ENCODE measurements at places on chromosomes 1 and 21.

DNA sequence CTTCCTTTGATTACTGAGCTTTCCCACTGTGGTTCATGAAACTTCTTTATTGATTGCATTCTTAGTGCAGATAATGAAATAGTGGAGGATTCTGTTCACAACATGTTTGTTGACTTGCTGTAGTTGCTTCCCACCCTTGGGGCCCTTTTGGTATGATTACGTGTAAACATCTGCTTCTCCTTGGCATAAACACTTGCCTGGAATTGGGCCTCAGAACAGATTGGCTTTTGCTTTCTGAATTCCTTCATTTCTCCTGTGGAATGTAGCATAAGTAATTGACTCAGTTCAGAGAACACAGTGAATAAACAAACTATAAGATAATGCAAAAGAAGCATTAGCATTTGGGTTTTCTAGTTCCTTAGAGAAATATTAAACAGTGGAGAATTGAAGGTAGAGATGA lies 59.5 kb upstream of the LAMC2 start:
- no peak for DNase-seq

DNA sequence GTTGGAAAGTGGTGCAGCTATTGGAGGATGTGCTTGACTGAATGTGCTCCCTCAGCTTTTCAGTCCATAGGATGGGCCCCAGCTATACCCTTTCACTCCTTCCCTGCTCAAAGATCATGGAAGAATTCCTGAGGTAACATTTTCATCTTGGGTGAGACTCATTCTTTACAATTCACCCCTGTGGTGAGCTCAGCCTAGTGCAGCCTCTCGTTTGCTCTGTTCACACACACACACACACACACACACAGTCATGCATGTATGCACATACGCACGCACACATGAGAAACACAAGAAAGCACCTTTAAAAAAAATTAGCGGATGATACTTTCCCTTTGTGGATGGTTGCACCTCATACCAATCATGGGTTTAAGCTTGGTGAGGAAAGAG lies 25.8 kb downstream of the CCN1 start:
- DNase-seq = no peak

GRCh38 chr21:32193098-32193465 lies 85.8 kb downstream of the MIS18A start:
- no peak for DNase-seq

GRCh38 chr1:228299211-228299610 lies 91.4 kb downstream of the OBSCN start:
- no peak for DNase-seq

- no peak for DNase-seq
Observed at GRCh38 chr1:228149406-228150119, at the start of gene GJC2. Gene GJC2, plus strand, starts transcription at chr1:228149930. Its CDS starts 7,829 bp downstream, at chr1:228157759.

DNA sequence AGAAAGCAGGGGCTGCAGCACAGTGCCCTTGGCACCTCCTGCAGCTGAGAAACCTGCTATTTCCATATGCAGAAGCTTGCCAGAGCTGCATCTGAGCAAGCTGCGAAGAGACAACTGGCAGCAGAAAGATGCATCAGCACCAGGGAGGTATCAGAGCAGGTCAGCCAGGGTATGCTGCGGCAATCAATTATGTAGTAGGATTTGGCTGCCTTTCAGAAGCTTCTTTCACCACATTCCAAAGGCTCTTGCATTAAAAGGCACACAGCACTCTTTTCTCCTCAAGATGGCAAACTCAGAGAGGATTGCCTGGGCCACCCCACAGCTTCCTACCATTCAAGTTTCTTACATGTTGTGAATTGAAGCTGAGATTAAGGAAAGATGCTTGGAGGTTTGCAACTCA lies 47.6 kb upstream of the RAP1A start:
- DNase-seq = no peak

DNA sequence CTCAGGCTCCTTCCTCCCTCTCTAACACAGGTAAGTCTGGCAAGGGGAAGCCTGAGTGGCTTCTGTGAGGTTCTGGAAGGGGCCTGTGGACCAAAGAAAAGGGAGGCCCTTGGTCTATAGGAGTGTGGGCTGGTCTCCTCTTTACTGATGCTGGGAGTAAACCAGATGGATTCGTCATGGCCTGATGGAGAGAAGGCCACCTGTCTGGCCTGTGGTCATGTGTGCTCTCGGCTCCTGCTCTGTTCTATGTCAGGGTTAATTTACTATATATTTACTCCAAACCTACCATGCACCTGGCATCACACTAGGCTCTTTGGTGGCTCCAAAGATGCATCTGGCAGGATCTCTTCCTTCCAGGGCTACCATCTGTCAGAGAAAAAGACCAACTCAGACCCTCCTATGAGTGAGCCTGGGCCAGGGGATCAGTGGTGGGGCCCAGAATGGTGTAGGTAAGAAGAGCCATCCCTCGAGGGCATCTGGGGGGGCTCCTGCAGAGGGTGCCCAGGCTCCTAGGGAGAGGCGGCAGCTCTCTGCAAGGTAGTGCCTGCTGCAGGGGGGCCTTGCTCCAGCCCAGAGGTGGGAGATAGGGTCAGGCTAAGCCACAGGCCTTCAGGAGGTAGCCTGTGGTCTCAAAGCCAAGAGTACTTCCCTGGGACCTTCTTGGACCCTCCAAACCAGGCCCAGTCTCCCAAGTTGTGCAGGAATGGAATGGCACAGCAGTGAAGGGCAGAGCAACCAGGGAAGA lies 68.2 kb upstream of the SELENON start:
- no peak for DNase-seq

- no peak for DNase-seq
Observed at GRCh38 chr1:8599646-8600212, 217.7 kb downstream of the RERE start.

DNA sequence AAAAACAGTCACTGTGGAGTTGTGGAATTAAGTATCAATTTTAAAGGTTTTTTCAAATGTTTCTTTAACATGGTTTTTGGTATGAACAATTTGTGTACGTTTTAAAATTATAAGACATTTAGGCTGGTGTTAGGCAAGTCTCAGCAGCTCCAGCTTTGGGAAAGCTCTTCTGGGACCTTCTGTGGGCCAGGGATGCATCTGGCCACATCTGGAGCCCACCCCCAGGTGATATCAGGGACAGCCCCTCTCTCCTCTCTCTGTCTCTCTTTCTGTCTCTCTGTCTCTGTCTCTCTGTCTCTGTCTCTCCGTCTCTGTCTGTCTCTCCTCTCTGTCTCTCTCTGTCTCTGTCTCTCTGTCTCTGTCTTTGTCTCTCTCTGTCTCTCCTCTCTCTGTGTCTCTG lies 1.3 kb upstream of the COL6A1 start:
- DNase-seq = no peak

DNA sequence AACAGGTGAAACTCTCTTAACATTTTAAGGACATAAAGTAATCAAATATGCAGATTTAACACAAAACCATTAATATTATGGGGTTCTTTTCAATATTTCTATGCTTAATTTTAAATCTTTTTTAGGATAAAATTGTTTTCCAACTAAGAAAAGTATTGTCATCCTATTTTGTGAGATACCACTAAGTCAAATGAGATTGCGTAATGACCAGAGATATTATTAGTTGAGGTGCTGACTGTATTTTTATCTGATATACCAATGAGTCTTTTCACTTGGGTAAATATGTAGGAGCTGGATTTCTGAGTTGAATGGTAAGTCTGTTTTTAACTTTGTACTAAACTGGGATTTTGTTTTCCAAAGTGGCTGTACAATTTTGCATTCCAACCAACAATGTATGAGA lies 25.4 kb downstream of the LEPR start:
- no peak for DNase-seq

DNA sequence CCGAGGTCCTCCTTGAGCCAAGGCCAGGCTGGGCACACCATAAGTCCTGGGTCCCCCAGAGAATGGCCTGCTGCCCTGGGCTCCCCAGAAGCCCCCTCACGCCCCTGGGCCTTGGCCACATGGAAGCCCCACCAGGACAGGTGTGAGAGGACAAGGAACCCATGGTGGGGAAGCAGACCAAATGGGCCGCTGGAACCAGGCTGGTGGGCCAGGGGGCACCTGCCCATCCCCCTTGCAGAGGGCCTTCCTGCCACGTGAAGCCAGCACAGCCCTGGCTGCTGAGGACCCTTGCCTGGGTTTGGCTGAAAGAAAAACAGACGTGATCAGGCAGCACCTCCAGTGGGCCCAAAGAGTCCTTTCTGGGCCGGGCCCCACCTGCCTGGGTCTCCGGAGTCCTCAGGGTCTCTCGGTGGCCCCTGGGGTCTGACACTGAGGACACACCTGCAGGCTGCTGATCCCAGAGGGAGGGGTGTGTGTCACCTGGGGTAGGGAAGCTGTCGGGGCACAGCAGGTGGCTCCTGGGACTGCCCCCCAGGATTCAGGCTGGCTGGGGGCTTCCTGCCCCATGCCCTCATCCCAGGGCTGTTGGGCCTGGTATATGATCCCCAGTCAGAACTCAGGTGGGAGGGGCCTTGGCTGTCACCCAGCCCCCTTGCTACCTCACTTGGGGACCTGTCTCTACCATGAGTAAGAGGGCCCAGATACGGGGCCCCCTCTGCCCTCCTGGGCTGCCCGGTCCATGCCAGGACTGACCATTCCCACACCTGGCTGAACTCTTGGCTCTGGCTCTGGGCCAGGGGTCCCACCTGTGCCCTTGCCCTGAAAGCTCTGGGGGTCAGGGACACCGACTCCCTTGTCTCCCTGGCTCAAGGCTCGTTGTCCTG lies 3.3 kb upstream of the SMYD3 start:
- no peak for DNase-seq

DNA sequence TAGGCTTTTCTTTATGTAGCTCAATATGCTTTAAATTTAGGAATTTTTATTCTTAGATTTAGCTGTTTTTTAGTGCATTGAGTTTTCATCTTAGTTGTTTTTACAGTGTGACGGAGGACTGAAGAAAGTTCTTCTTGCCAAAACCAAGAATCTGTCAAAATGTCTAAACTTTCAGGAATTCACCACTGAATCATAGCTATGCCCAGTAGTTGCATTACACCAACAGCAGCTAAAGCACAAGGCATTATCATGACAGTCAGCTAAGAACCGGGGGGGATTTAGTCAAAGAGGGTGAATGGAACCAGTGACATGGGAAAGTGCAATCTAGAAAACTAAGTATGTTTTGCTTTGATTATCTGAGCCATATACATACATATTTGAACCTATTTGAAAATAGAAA lies 6.5 kb upstream of the C1orf146 start:
- no peak for DNase-seq

DNA sequence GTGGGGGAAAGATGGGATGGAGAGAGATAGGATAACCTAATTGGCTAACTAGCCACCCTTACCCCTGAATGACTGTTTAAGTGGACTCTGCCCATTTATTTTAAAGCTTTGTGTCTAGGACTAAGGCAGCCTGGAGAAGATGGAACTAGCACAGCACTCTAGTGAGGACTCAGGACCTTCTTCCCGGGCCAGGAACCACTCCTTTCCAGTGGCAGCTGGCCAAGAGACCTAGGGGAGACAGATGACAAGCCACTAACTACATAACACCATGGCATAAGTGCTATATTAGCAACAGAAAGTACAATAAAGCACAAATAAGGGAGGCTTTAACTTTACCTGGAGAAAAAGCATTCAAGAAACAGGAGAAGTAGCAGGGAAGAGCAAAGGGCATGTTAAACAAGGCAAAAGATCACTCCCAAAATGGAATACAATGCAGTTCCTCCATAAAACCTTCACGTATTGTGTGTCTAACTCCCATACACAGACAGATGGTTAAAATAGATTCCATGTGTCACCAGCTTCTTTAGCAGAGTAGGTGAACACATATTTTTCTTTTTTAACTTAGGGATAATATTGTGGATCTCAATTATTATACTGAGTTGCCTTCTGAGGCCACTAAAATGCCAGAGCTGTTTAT lies 20.6 kb downstream of the CLCA1 start:
- no peak for DNase-seq

DNA sequence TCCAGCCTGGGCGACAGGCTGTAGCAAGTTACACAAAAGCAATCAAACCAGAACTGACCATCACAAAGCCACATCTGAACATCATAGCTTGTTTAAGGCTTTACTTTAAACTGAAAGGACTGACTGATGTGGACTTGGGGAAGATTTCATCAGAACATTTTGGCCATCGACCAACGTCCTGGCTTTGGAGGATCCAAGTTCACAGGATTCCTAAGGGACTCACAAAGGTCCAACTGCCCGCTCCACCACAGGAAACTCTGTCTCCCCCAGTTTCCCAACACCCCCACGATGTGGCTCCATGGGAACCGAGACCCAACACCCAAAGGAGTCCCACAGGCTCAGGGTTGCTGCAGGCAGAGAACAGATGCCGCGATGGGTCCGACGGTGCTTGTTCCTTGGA lies 9.3 kb downstream of the SSU72 start:
- DNase-seq = no peak

- no peak for DNase-seq
Observed at GRCh38 chr1:228988664-228989063, 253.4 kb downstream of the RHOU start.

GRCh38 chr1:228368801-228369607 lies 37.6 kb downstream of the TRIM11 start:
- DNase-seq = no peak

- DNase-seq = no peak
Observed at GRCh38 chr1:186442651-186443375, 18.1 kb downstream of the PDC start.

- no peak for DNase-seq
Observed at GRCh38 chr1:12424087-12424529, 193.9 kb downstream of the DHRS3 start.

DNA sequence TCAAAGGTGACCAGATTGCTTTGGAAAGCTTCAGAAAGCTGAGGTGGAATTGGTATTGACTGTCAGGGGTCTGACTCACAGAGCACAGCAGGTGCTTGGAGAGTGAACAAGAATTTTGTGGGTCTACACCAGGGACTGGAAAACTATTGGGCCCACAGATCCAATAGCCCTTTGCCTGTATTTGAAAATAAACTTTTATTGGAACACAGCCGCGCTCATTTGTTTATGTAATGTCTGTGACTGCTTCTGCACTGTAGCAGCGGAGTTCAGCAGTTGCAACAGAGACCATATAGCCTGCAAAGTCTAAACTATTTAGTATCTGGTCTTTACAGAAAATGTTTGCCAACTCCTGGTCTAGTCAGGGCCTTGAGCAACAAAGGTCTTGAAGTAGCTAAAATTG lies 315.6 kb downstream of the NFIA start:
- no peak for DNase-seq

GRCh38 chr1:215777370-215777925 lies 210.3 kb downstream of the KCTD3 start:
- no peak for DNase-seq

DNA sequence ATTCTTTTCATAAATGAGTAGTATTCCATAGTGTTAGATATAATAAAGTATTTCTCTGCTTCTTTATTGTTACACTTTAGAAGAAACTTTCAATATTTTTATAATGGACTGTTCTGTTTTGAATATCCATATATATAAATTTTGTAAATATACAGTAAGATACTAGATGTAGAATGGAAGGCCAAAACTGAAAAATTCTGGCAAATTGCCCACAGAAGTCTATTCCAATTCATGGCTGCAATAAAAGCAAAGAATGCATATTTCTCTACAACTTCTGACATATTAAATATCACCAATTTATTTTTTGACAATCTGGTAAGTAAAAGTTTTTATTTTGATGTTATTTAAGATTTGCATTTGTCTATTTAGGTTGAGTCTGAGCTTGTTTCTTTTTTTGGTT lies 532.5 kb downstream of the NCAM2 start:
- DNase-seq = no peak

- DNase-seq = no peak
Observed at GRCh38 chr1:88571506-88571905, 112.6 kb upstream of the PKN2 start.

GRCh38 chr1:198635964-198636363 lies 2.9 kb upstream of the PTPRC start:
- DNase-seq = no peak

- DNase-seq = no peak
Observed at GRCh38 chr1:54887665-54888071, 673 bp upstream of the DHCR24 start.
